ENCODE measurements at places on chromosomes 3 and 15.

- DNase-seq, result no peak
Measured at GRCh38 chr15:79962178-79962577, 8.8 kb downstream of the BCL2A1 start.

DNA sequence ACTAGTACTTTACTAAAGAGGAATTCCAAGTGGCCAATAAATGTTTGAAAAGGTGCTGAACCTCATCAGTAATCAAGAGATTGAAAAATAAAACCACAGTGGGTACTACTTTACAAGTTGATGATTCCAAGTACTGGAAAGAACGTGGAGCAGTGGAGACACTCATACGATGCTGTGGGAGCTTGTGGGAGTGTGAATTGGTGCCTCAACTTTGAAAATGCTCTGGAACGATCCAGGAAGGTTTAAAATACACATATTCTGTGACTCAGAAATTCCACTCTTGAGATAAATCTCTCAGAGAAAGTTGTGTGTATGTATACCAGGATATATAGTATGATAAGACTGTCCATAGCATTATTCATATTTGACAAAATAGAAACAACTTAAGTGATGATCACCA is 9.3 kb downstream of the LRCH3 start:
- no peak for DNase-seq

DNA sequence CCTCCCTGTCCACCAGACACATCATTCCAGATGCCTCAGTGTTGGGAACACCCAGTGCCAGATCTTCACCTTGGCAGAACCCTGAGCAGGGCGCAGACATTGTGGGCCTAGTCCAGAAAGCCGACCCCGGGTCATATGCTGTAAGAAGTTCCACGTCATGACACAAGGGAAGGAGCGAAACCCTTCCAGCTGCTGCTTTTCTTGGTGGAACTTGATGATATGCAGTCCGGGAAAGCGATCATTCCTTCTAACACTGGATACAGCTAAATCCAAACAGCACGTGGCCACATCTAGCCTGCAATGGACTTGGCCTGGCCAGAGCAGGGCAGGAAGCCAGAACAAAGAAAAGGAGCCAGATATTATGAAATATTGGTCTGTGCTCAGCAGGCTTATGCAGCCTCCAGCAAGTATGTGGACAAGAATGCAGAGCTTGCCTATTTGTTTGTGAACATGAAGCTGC is 22.0 kb downstream of the GASK1A start:
- DNase-seq, result peak; percentile 66

DNA sequence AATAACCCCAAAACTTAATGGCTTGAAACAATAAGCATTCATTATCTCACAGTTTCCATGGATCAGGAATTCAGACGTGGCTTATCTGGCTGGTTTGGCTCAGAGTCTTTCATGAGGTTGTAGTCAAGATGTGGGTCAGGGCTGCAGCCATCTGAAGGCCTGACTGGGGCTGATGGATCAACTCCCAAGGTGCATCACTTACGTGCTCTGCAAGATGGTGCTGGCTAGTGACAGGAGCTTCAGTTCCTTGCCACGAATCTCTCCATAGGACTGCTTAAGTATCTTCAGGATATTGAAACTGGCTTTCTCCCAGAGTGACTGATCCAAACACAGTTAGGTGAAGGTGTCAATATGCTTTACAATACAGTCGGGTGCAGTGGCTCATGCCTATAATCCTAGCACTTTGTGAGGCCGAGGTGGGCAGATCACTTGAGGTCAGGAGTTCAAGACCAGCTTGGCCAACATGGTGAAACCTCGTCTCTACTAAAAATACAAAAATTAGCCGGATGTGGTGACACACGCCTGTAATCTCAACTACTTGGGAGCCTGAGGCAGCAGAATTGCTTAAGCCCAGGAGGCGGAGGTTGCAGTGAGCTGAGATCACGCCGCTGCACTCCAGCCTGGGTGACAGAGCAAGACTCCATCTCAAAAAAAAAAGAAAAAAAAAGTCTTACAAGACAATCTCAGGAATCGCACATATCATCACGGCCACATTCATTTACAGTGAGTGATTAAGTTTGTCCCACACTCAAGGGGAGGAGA is 28.5 kb upstream of the PTPRG start:
- no peak for DNase-seq

- DNase-seq, result no peak
Measured at GRCh38 chr15:73326157-73326556, 42.6 kb downstream of the HCN4 start.

DNA sequence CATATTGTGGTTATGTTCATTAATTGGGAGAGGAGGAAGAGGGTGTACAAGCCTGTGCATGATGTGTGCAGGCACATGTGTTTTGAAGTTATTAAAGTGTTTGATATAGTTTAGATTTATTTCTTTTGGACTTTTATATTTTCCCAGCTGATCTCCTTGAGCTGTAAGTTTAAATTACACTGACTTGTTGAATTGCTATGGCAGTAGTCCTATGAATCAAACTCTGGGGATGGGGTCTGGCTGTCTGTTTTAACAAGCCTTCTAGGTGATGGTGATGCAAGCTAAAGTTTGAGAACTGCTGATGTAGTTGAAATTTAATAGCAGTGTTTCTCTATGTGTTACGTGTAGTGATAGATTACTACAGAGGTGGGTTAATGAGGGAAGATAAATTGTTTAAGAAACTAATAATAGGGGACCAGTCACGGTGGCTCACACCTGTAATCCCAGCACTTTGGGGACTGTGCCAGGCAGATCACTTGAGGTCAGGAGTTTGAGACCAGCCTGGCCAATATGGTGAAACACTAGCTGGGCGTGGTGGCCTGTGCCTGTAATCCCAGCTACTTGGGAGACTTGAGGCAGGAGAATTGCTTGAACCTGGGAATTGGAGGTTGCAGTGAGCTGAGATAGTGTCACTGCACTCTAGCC is 7.0 kb downstream of the ARIH1 start:
- no peak for DNase-seq

- no peak for DNase-seq
Measured at GRCh38 chr15:98744506-98744905, 96.2 kb downstream of the IGF1R start.

- DNase-seq, result no peak
Measured at GRCh38 chr3:13012221-13012691, 61.0 kb downstream of the IQSEC1 start.

- DNase-seq, result no peak
Measured at GRCh38 chr3:186511245-186511644, 32.9 kb downstream of the CRYGS start.

DNA sequence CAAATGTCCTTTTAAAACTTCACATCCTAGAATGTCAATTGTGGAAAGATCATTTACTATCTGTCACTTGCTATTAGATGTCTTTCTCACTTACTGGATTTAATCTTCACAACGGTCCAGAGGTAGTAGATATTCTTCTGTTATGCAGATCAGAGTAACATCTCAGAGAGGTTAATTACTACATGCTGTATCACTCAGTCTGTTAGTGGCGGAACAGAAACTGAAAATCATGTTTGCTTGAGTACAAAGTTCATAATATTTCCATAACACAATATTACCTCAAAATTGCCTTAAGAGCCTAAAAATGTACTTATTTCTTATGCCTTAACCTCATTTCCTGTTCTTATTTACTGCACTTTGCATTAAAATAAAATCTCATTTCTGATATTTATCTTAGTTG is 28.6 kb upstream of the GPR149 start:
- peak; percentile 4 for DNase-seq

DNA sequence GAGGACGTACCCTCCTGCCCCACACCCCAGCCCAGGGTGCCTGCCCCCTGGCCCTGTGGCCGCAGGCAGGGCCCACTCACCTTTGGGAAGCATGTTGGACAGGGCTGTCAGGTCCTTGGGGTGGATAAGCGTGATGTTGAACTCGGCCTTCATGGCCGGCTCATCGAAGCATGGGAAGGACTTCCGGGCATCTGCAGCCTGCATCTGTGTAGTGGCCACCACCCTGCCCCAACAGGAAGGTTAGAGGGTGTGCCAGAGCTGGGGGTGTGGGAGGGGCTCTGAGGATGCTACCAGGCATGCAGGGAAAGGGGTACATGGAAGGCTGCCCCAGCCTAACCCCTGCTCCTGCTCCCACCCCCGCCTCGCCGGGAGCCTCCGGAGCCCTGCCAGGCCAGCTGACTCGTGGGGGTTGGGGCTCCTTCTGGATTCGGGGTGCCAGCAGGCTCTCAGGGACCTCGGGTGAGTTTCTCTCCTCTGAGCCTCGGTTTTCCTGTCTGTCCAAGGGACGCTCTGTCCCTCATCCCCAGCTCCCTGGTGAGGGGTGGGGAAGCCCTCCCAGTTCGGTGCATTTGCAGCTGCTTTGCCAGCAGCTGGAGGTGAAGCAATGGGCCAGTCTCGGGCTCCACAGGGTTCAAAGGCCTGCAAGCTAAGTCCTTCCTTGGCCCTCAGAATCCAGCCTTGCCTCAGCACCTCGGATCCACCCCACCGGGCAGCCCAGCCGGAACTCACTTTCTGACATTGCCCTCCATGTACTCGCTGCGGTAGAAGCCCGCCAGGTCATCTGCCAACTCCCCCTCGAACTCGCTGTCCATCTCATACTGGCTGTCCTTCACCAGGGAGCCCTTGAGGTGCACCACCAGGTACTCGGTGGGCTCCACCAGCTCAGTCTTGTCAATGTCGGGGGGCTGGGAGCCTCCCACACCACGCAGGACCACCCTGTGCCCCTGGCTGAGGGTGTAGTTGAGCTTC is 9.1 kb downstream of the ANPEP start:
- DNase-seq, result no peak

DNA sequence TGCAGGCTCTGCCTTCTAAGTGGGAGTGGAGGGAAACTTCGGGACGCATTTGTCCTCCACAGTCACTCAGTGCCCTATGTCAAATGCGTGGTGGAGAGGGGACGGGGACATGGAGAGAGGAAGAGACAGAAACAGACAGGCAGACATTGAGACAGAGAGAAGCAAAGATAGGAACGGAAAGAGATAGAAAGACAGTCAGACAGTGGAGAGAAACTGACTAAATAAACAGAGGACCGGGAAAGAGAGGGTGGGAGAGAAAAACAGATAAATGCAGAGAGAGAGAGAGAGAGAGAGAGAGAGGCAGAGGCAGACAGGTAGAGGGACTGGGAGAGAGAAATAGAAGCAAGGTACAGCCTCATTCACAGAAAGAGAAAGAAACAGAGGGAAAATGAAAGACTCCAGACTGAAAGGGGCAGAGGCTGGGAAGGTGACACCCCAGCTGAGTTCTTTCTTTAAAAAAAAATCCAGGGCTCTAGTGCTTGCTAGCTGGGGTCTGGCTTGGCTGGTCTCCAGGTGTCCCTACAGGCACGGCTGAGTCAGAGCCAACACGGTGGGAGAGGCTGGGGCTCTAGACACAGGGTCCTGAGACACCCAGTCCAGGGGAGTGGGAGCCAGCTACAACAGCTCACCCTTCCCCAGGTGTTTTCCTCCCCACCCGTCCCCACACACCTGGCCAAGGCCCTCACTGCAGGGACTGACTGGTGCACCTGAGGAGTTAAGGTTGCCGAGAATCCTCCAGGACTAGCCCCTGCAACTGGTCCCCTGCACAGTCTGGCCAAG is 506.1 kb upstream of the PROK2 start:
- DNase-seq, result no peak

DNA sequence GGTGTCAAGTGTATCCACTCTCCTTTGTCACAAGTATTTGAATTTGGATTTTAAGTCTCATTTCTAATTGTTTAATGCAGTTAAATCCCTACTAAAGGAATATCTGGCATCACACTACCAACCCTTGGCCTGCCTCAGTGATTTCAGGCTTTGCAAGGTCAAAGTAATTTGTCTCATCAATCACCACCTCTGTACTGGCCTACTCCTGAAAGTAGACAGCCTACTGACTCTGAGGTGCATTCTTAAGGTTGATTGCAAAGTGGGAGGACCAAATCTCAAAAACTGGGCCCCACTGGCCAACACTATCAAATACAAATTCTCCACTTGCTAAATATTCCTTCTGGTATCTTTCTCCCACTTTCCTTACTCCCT is 851 bp upstream of the TEX55 start:
- no peak for DNase-seq

- DNase-seq, result no peak
Measured at GRCh38 chr3:4504340-4505261, 11.5 kb downstream of the ITPR1 start.

DNA sequence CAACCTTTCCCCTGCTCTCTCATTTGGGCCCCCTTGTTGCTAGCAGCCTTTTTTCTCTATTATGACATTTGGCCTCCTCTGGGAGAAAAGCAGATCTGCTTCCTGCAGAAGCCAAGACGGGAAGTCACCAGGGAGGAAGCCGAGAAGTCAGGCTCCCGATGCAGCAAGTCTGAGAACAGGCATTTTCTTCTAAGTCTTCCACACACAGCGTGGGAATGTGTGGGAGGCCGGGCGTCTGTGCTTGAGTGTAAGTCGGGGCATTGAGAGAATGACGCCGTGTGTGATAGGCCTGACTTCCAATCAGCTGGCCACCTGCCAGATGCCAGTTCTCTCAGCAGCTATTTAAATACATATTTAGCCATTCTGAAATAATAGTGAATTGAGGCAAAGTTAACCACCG is 75.8 kb upstream of the FAM98B start:
- peak; percentile 12 for DNase-seq

- DNase-seq, result no peak
Measured at GRCh38 chr15:26298010-26298658, 435.0 kb upstream of the ATP10A start.
